ENCODE measurements at places on chromosomes 6 and 20.

DNA sequence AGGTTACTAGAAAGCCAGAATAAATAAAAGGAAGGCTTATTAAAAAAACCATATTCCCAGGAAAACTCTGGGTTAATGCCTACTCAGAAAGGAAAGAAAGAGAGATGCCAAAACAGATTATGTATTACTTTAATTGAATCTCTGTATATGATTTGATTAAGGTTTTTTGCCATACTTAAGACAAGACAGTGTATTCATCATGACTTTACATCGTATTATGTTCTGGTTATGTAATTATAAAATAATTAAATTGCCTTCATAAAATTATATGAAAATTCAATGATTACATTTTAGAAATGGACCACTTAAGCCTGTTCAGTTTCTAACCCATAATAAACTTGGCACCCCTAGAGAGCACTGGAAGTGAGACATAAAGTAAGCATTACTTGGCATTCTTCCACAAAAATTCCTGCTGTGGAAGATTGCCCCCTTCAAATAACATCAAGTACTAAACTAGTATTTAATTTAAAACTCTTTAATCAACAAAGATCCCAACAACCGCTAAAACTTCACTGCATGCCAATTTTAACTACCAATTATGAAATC lies 20.8 kb upstream of the IBTK start:
- DNase-seq = no peak

- no peak for DNase-seq
Observed at GRCh38 chr6:41136911-41137310, 17.2 kb downstream of the TREML1 start.

DNA sequence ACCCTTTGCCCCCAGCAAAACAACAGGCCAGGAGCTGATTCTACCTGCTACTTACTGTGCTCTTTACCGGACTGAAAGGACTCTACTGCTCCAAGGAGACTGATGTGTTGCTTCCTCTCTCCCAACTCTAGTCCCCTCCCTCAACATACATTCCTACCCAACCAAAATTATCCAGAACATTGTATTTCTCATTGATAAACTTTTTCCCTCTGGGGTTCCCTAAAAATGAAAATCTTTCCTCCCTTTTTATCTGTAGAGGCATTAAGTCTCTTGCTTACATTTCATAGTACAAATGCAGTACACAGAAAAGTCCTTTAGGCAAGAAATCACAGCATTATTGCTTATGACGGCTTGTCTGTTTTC lies 940 bp upstream of the HS3ST5 start:
- DNase-seq = no peak

DNA sequence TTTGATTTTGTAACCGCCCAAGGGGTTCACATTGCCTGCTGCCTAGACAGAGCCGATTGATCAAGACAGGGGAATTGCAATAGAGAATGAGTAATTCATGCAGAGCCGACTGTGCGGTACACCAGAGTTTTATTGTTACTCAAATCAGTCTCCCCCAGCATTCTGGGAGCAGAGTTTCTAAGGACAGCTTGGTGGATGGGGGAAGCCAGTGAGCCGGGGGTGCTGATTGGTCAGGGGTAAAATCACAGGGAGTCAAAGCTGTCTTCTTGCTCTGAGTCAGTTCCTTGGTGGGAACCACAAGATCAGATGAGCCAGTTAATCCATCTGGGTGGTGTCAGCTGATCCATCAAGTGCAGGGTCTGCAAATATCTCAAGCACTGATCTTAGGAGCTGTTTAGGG lies 60.0 kb upstream of the EZR start:
- no peak for DNase-seq

DNA sequence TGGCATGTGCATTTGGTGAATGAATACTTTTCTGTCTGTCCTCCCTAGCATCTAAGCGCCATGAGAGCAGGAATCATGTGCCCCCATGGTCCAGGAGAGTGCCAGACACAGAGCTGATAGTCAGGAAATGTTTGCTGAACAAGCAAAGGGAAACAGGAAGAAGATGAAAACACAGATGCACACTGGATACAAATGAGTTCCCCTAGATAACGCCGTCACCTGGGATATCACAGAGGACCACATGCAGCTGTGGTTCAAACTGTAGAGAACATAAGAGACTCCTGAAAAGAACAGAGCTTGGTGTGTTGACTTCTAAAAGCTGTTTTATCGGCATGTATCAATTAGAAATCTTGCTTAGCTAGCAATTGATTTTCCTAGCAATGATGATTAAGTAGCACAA lies 293.7 kb downstream of the BTBD3 start:
- no peak for DNase-seq

- no peak for DNase-seq
Observed at GRCh38 chr20:21185849-21186248, 60.0 kb downstream of the KIZ start.

DNA sequence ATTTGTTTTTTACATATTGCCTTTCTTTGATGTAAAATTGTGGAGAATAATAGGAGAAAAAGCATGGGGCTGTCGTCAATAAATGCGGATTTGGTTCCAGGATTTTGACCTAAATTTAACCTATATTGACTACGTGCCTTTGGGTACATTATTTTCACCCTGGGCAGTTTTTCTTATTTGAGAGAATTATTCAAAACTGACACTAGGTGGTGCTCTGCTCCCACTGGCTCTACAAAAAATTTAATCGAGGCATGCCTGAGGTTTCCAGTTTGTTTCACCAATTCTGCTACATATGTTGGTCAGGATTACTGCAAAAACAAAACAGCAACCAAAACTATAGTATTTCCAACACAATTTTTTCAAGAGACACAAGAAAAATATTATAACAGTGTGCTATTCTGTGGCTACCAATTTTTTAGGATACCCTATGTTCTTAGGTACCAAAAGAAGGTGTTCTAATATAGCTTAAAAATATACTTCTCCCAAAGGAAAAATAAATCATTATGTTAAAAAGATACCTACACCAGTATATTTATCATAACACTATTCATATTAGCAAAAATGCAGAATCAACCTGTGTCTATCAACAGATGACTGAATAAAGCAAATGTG lies 48.6 kb upstream of the FABP7 start:
- DNase-seq = peak; percentile 55

DNA sequence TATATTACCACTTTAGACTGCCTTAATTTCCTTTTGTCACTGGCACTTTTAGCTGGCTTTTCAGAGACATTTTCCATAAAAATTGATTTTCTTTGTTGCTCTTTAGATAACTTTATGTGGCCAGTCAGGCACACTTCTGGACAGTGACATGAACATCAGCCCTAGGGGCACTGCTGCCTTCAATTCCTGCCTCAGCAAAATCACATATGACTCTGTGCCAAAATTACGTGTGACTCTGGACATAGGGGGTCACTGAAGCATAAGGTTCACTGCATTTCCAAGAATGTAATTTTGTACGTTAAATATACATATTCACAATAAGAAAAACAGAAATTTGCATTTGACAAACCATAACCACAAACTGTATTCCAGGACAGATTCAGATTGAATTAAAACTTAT lies 66.5 kb downstream of the ESF1 start:
- DNase-seq = no peak

GRCh38 chr20:50758992-50759391 lies 27.6 kb downstream of the PARD6B start:
- DNase-seq = no peak

DNA sequence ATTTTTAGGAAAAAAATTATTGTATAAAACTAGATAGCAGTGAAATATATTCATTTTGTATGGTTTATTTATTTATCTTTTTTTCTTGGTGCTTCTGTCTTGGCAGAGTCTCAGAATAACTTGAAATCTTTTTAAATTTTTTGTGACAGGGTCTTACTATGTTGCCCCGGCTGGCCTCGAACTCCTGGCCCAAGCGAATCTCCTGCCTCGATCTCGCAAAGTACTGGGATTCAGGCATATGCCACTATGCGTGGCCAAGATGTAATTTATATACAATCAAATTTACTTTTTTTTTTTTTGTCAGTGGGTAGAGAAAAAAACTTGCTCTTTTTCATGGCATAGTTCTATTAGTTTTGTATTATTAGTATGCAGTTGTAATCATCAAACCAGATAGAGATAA lies 13.7 kb downstream of the CBFA2T2 start:
- no peak for DNase-seq

DNA sequence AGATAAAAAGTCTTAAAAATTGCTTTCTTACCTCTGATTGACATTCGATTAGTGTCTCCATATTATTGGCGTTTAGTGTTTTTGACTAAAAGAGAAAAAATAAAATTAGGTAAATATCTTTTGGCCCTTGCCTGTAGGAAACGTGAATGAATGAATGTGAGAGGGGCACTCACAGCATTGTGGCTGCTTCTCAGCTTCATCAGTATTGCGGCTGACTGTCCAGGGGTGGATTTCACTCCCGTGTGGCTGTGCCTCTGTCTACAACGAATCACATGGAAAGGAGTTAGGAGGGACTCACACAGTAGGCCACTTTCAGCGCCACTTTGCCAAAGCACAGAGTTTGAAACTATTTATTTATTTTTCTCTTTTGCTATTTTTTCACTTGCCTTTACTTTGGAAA lies 844 bp downstream of the TAGAP start:
- no peak for DNase-seq

GRCh38 chr6:163897030-163897429 lies 482.5 kb downstream of the QKI start:
- DNase-seq = peak; percentile 50

DNA sequence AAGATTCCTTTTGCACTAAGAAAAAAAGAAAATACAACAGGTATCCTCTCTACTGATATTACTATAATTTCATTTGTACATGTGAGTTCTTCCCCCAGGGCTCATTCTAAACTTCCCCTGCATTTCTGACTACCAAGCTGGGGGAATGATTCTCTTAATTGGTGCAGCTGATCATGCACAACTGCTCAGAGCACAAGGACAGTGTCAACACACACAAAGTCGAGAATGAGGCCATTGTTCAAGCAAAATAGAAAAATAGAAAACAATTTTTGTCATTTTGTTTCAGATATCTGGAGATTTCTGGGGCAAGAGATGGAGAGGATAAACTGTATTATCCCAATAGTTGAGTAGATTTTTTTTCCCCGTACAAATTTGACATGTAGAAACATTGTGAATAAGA lies 236.3 kb downstream of the HAO1 start:
- DNase-seq = no peak

- DNase-seq = no peak
Observed at GRCh38 chr6:25851961-25852360, 20.1 kb upstream of the SLC17A1 start.

GRCh38 chr6:156699017-156699421 lies 78.2 kb upstream of the ARID1B start:
- peak; percentile 33 for DNase-seq

DNA sequence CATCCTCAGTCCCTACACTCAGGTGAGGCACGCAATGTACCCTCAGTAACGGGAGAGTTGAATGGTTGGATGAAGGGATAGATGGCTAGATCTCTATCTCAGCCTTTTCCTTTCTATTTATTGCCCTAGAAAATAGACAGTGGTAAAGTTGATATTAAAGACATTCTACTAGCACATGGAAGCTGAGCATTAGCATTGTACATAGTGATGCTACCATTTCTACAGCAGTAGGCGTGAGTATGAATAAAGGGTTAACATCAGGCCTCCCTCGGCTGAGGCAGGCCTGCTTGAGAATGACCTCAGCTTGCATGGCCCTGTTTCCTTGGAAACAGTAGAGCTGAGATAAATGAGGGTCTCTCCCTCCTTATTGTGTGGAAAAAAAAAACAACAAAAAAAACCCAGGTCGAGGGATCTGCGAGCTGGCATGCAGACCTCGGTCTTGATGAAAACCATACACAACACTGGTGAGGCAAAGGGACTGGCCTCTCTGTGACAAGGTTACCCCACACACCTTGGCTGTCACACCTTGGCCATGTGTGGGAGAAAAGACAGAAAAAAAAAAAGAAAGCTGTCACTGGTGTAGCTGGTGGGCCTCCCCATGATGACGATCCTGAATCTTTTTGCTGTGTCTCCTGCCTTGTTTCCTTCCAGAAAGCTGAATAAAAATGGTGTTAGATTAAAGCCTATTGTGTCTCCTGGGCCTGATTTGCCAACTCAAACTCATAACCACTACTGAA lies 160.0 kb downstream of the HACE1 start:
- no peak for DNase-seq

- DNase-seq = peak; percentile 90
Observed at GRCh38 chr6:150866147-150866990, 867 bp downstream of the MTHFD1L start.

DNA sequence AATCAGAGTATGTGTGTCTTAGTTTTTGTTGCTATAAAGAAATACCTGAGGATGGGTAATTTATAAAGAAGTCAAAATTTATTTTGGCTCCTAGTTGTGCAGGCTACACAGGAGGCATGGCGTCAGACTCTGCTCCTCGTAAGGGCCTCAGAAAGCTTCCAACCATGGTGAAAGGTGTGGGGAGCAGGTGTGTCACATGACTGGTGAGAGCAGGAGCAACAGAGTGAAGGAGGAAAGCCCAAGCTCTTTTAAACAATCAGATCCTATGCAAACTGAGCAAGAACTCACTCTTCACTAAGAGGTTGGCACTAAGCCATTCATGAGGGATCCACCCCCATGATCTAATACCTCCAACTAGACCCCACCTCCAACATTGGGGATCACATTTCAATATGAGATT lies 1524.3 kb downstream of the HACE1 start:
- DNase-seq = no peak

- peak; percentile 92 for DNase-seq
Observed at GRCh38 chr6:152146385-152146784, 338.9 kb downstream of the ESR1 start.

DNA sequence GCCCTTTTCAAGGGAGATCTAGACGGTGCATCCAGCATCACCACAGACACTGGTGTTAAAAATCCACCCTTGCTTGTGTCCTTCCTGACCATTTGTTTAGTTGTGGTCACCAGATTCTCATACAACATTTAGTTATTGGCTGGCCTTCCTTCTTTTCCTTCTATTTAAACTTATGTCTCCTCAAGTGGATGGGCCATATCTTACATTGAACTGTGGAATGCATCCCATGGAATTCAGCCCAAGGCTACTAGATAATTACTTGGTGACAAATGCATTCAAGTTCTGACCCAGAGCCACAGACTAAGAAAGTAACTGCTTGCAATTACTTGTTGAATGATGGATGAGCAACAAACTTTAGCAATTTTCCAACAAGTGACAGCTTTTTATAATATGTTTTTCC lies 198.9 kb upstream of the SSTR4 start:
- peak; percentile 17 for DNase-seq

GRCh38 chr6:135784507-135784906 lies 67.0 kb upstream of the PDE7B start:
- DNase-seq = no peak

GRCh38 chr20:10799735-10800134 lies 125.9 kb upstream of the JAG1 start:
- no peak for DNase-seq

- no peak for DNase-seq
Observed at GRCh38 chr6:169906688-169907418, 155.4 kb downstream of the ERMARD start.

DNA sequence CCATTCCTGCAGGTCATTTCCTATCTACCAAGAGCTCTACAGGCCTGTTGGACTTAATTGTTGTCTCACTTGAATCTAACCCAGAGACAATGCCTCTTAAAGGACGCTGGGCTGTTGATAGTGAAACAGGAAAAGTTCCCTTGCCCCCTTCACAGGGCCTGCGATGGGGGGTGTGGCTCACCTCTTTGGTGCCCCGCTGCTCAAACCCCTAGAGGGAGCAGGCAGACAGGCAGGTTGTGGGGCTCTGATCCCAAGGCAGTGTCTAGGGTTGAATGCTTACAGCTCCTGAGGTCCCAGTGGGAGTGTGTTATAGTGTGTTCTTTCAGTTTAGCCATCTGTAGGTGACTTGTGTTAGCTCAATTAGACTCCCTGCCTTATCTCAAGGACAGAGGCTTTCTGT lies 68.0 kb downstream of the OTOR start:
- DNase-seq = no peak

GRCh38 chr6:136969433-136969832 lies 47.3 kb downstream of the SLC35D3 start:
- DNase-seq = no peak

- DNase-seq = no peak
Observed at GRCh38 chr6:126718600-126719327, 378.8 kb downstream of the CENPW start.

Measured in AG10803 (cell line).